ENCODE measurements at places on chromosomes 3 and 15. TPM values are rescaled to one million over a fixed set of nuclear protein-coding genes. Genes with fewer than 3 reads are reported as not detected.

CIP2A gene
- total RNA-seq: 7.1 TPM

IL5RA gene
- not detected for total RNA-seq

PPIP5K1 gene
- 12.1 TPM for total RNA-seq

TLR9 gene
- not detected for total RNA-seq

GLT8D1 gene
- 71.1 TPM for total RNA-seq

FAM174B gene
- total RNA-seq: 5.5 TPM

DUOX1 gene
- not detected for total RNA-seq

EPHA6 gene
- total RNA-seq: not detected

LHFPL4 gene
- not detected for total RNA-seq

All from fibroblast of the aortic adventitia (primary cell).